ENCODE measurements at places on chromosomes 7 and 10.
A peak's percentile ranks its signal among the peaks of the same experiment; 100 is the strongest.

- no peak for DNase-seq
Observed at GRCh38 chr10:46325021-46325420, 38.2 kb downstream of the ANTXRL start.

GRCh38 chr10:116269619-116270018 lies 3.4 kb downstream of the GFRA1 start:
- no peak for DNase-seq

GRCh38 chr10:12631787-12632562 lies 282.6 kb downstream of the CAMK1D start:
- peak; percentile 89 for DNase-seq

DNA sequence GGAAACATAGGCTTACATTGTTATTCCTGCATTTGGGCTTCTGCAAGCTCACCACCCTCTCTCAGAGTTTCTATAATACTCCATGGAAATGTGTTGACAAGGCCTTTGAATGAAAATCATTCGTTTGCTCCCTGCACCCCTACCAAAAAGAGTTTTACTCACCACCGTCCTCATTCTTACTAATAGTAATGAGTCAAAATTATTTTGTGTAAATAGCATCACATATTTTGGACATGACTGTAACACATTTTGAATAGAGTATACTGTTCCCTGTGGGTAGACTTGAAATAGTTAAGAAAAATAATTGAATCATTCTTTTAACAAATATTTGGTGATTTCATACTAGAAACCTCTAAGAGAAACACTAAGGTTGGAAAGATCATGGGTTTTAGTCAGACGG lies 84.6 kb downstream of the AKAP9 start:
- no peak for DNase-seq

GRCh38 chr10:98252464-98252863 lies 15.5 kb downstream of the LOXL4 start:
- DNase-seq = no peak

DNA sequence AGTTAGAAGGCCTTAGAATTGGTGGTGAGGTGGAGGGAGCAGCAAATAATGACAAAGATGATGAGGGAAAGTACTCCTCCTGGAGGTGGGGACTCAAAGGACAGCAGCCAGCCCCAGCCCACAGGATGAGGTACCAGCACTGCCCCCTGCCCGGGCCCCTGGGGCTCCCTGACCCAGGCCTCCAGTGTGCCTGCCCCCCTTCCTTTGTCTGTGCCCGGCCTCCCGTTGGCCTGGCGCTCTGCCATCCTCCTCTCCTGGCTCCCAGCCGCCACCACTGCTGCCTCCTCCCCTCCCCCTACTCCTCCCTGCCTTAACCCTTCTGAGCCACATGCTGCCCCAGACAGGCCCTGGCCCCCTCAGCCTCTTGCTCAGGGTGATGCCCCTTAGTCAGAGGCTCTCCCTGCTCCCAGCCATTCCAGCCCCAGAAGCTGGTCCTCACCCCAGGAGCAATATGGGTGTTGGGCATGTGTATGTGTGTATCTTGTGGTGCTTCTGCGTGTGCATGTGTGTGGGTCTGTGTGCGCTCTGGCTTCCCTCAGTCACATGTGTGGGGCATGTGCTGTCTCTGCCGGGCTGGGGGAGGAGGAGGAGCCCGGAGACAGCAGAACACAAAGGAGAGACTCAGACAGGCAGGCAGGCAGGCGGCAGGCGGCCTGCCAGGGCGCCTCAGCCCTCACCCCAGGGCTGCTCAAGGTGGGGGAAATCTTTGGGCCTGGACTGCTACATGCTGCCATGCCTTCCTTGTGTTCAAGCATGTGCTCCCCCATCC lies 2.6 kb downstream of the LDB1 start:
- peak; percentile 89 for DNase-seq

DNA sequence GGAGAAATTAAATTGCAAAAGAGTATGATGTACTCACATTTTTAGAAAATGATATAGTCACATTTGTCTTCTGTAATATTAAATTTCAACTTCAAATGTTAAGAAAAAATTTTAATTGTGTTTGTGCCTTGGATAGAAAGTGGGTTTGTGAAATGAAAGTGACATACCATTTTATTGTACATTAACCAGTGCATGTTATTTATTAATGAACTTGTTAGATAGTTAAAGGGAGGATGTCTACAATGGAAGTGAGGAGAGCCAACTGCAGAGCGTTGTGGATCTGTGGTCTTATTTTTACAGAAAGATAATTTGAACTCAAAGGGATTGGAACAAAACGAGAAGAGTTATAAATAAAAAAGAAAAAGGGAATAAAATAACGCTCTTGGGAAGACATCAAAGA lies 291.7 kb downstream of the ARL4A start:
- no peak for DNase-seq

GRCh38 chr10:93496322-93497041 lies at the start of gene CEP55:
Gene CEP55, plus strand, starts transcription at chr10:93496612. Its CDS starts 3,440 bp downstream, at chr10:93500052.
- DNase-seq = peak; percentile 84

DNA sequence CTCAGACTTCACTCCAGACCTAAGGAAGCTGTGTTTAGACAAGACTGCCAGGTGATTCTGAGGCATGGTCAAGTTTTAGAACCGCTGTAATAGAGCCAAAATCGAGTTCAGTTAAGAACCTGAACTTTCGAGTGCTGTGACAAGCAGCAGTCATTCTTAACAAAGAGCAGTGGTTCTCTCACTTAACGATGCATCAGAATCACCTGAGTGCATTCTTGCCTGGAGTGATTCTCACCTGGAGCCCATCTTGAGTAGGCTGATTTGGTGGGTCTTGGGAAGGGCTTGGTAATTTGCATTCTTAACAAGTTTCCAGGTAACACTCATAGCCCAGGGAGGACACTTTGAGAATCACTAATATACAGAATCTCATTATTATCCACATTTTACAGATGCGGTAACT lies 44.7 kb downstream of the PLXNA4 start:
- no peak for DNase-seq

DNA sequence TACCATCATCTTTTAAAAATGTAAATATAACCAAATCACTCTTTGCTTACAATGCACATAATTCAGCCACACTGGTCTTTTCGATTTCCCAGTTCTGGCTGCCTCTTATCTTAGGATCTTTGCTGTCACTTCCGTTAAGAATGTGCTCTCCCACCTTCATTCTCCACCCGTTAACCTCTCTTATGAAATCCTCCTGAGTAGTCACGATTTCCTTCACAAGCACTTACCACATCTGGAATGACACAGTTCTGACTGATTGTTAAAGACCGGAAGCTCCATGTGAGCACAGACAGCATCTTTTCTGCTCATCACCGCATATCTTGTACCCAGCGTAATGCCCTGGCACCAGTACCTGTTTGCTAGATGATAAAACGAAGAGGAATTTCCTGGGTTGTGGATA lies 84.3 kb downstream of the CUL2 start:
- DNase-seq = no peak

Data from NCI-H510A (cell line).